ENCODE measurements at places on chromosomes 2 and 18. TPM values are rescaled to one million over a fixed set of nuclear protein-coding genes. Genes with fewer than 3 reads are reported as not detected.

The EGR4 gene
- 0.33 TPM for total RNA-seq

The SANBR gene
- total RNA-seq: 13.6 TPM

The CHST9 gene
- not detected for total RNA-seq

The SLC8A1 gene
- total RNA-seq: 0.29 TPM

The OTOF gene
- total RNA-seq: 0.13 TPM

The CERKL gene
- total RNA-seq: 0.24 TPM

The CLEC4F gene
- not detected for total RNA-seq

The CCDC88A gene
- total RNA-seq: 18.3 TPM

The AQP4 gene
- total RNA-seq: not detected

The DAW1 gene
- total RNA-seq: 3.2 TPM

The IL37 gene
- not detected for total RNA-seq

The ALPP gene
- 12.1 TPM for total RNA-seq

The BIRC6 gene
- 27.9 TPM for total RNA-seq

The AQP12A gene
- not detected for total RNA-seq

The OR6B2 gene
- not detected for total RNA-seq

The FIGN gene
- total RNA-seq: 2.7 TPM

The IAH1 gene
- 112 TPM for total RNA-seq

The ACADL gene
- total RNA-seq: 0.14 TPM

The TNS1 gene
- total RNA-seq: 17.5 TPM

The EVA1A gene
- total RNA-seq: 8.2 TPM

The MAP3K19 gene
- not detected for total RNA-seq

The HOXD12 gene
- not detected for total RNA-seq

Measured in A549 treated with Hydrocortisone at 1 μM for 4 hours (cell line).